ENCODE measurements at places on chromosomes 3 and 15.

- peak; percentile 29 for DNase-seq
These were observed 235.2 kb downstream of the TLE3 start for GRCh38 chr15:69862540-69862939.

- no peak for DNase-seq
These were observed 1.3 kb downstream of the OCA2 start for GRCh38 chr15:28097656-28098359.

- DNase-seq = no peak
These were observed 68.6 kb downstream of the ADCY5 start for GRCh38 chr3:123380261-123380660.

DNA sequence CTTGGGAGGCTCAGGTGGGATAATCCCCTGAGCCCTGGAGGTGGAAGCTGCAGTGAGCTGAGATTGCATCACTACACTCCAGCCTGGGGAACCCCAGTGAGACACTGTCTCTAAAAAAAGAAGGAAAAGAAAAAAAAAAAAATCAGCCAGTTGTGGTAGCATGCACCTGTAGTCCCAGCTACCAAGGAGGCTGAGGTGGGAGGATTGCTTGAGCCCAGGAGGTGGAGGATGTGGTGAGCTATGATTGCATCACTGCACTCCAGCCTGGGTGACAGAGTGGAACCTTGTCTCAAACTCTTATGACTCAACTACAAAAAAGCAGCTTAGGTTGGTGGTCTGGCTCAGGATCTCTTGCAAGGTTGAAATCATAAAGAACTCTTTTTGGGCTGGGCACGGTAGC, 19.3 kb upstream of the GPX1 start:
- peak; percentile 63 for DNase-seq

DNA sequence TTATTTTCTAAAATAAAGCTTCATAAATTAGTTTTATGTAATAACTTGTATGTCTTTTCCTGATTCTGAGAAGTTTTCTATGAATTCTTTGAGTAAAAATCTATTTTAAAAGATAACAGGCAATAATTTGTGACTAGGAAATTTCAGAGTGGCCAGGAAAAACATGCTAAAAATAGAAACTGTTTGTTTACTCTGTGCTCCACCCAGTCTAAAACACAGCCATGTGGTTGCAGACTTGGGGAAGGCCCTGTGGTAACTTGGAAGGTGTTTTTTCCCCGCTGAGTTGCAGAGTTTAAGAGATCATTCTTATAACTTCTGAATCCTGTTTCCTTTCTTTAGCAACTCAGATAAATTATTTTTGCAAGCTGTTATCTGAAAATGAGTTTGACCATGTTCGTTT, 21.9 kb downstream of the PLCL2 start:
- peak; percentile 36 for DNase-seq

DNA sequence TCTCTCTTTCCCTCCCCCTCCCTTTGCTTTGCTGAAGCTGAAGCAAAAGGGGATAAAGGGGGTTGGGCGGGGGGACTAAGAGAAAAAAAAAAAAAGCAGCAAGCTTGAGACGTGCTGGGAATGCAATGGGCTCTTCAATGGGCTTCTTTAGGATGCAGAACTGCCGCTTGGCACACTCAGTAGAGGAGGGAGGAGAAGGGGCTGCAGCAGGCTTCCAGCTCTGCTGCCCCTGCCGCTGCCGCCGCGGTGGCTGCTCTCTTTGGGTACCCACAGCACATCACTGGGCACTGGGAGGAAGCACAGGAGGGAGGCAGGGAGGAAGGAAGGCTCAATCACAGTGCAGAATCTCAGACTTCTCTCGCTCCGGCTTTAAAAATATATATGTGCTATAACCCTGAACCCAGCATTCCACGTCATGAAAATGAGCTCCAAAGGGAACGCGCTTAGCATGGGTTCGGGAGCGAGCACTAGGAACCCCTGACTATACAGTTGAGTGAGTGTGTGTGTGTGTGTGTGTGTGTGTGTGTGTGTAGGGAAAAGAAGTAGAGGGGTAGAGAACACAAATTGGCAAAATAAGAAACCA, 3.5 kb downstream of the SLITRK3 start:
- DNase-seq = no peak

DNA sequence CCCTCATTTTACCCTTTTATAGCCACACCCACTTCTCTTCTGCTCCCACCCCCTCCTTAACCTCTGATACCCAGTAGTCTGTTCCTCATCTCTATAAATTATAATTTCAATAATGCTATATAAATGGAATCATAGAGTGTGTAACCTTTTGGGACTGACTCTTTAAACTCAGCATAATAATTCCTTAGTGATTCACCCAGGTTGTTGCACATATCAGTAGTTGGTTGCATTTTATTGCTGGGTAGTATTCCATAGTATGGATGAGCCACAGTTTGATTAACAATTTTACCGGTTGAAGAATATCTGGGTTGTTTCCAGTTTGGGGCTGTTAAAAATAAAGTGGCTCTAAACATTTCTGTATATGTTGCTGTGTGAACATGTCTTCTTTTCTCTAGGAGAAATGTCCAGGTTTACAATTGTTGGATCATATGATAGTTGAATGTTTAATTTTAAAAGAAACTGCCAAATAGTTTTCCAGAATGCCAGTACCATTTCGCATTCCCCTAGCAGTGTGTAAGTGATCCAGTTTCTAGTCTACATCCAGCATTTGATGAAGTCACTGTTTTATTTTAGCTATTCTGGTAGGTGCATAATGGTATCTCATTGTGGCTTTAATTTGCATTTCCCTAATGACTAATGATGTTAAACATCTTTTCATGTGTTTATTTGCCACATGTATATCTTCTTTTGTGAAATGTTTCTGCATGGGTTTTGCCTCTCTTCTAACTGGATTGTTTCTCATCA, 68.5 kb downstream of the VPS8 start:
- peak; percentile 18 for DNase-seq

DNA sequence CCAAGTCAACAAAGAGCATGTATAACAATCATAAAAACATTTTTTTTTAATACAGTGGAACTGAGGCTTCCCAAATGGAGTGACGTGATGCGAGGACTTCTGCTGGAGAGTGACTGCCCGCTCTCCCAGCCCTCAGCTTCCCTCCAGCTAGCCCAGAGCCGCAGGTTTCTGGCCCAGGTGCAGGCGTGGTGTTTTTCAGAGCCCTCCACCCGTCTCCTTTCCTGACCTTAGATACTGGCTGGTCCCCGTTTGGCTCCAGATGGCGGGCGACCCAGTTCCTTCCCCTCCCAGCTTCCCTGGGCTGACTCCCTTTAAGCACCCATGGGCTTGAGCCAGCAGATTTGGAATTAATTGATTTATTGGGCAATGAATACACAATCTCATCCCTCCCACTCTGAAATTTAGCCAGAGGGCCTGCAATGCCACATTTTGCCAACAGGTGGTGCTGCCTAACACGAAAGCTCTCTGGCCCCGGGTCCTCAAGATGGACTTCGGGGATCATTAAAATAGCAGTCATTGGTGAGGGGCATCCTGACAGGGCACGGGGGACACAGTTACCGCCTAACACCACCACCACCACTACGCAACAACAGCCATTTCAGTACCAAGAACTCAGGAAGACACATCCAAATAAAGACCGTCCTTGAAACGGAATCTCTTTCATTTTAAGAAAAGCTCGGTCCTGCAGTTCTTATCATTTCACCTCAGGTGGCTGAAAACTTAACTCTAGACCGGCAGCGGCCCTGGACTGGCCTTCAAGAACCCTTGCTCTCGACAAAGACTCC, 47.5 kb upstream of the MUC4 start:
- DNase-seq = peak; percentile 53

DNA sequence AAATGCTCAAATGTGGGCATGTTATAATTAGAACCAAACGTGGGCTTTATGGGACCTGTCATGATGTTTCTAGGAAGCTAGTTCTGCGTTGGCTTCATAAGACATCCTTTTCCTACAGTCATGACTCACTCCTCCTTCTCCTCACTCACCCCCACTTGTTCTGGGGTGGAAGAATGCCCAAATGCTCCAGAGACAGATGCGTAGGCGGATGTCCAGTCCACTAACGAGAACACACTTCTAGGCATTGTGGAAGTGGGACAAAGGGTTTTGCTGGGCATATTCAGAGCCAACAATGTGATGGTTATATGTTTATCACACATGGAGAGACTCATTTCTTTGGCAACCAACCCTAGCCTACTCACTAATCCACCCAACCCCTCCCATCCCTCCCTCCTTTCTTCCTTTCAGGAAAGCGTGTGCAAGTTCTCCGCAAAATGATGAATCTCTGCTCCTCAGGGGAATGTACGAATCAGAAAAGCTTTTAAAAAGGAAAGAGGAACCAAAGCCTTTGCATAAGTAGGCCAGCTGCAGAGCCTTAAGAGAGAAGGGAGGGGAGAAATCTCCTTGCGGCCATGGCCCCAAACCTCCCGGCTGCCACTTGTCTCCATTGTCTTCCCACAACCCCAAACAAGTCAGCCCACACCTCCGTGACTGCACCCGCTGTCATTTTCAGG, 123.0 kb upstream of the SPRED1 start:
- peak; percentile 99 for DNase-seq

- DNase-seq = peak; percentile 54
These were observed 80.8 kb downstream of the GHSR start for GRCh38 chr3:172367205-172368105.

DNA sequence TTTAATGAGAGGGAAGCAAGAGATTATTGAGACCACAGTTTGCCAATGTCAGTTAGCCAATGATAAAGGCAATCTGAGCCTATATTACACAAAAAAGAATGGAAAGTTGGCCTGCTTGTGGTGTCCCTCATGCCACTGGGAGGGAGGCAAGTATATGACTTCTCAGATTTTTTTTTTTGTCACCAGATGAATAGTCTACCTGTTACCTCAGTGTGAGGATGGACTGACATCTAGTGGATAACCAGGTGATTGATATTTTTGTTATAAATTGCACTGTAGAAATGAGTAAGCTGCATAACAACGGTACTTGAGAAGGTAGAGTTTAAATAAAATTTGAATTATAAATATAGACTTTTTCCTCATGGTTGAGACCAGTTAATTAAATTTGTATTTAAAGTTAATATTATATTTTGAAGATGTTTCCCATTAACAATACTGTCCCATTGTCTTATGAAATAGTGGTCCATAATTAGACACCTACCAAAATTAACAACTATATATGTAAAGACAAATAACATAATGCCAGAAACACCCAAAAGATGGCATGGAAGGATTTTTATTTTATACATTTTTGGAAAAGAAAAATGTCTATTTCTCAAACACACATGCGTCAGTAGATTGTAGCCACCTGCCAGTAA, 237.8 kb upstream of the GADL1 start:
- peak; percentile 56 for DNase-seq

DNA sequence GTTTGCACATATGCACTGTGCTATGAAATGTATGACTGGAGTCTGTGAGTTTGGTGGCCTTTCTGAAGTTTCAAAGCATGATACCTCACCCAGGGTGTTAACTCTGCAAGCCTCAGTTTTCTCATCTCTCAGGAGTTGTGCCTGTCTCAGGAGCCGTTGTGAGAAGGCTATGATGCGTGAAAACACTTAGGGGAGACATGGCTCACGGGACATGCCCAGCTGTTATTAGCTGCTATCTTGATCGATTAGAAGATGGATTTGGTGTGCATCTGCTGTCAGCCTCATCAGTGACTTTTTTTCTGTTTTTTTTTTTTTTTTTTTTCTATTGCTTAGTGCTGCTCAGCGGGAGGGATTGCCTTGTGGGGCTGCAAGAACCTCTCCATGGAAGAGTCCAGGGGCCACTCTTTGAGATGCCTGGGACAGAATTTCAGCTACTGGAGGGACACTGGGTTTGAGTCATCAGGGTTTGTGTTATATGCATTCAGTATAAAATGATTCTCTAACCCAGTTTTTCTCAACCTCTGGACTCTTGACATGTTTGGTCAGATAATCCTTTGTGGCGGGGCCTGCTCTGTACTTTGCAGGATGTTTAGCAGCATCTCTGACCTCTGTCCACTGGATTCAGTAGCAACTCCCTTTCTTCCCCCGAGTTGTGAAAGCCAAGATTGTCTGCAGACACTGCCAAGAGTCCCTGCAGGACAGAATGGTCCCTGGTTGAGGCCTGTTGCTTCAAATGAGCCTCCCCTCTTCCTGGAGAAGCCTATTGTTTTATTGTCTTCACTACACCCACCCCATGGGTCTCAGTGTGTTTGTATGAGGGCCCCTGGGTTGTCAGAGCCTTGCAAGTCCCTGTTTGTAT, 181.4 kb downstream of the CACNA2D3 start:
- DNase-seq = no peak

GRCh38 chr3:112699436-112699978, 58.6 kb upstream of the CCDC80 start:
- peak; percentile 87 for DNase-seq

DNA sequence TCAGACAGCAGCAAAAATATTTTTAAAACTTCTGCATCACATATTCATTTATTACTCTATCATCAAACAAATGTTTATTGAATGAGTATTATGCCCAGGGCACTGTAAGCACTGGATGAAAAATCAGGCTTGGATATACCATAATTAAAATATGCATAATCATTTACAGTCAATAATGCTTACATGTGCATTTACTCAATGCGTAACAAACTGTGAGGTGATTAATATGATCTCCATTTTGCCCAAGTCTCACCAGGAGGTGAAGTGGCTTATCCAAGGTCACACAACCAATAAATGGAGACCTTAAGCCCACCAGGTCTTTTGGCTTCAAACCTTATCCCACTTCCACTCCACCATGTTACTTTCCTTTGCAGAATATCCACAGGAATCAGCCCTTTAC, 117.3 kb upstream of the SLC24A5 start:
- no peak for DNase-seq

DNA sequence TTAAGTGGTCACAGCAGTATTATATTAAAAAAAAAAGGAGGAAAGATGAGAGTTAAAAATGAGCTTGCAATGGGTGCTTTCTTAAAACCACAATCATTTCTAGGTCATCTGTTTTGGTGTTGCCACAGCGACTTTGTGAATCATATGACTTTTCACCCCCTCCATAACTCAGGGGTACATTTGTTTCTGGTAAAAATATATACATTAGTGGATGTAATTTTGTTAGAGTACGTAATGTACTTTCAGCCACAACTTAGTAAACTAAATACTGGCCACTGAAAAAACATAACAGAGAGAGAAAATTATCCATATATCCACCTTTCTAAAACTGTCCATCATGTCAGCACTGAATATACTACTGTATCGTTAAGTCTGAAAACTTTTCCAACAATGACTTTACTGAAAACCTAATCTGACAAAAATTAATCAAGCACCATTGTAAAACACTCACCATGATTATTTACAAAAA, 3.4 kb downstream of the ANKRD28 start:
- peak; percentile 83 for DNase-seq

- no peak for DNase-seq
These were observed 34.9 kb downstream of the MAGEF1 start for GRCh38 chr3:184676927-184677326.

DNA sequence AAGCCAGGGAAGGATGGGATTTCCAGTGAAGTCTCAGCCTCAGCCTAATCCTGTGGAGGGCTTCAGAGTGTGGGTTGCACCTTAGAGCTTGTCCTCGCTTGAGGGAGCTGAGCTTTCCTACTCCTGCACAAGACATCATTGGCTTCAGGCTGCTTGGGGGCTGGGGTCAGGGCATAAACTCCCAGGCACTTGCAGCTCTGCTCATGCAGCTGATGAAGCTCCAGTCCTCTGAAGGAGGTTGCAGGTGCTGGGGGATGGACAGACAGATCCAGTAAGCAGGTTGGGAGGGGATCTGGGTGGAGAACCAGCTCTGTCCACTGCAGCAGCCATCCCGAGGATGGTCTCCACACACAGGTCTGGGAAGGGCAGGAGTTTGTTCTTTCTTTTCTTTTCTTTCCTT, 19.4 kb upstream of the POLG start:
- DNase-seq = no peak
